ENCODE measurements at places on chromosomes 1 and 21. TPM values are rescaled to one million over a fixed set of nuclear protein-coding genes. Genes with fewer than 3 reads are reported as not detected.

DNA sequence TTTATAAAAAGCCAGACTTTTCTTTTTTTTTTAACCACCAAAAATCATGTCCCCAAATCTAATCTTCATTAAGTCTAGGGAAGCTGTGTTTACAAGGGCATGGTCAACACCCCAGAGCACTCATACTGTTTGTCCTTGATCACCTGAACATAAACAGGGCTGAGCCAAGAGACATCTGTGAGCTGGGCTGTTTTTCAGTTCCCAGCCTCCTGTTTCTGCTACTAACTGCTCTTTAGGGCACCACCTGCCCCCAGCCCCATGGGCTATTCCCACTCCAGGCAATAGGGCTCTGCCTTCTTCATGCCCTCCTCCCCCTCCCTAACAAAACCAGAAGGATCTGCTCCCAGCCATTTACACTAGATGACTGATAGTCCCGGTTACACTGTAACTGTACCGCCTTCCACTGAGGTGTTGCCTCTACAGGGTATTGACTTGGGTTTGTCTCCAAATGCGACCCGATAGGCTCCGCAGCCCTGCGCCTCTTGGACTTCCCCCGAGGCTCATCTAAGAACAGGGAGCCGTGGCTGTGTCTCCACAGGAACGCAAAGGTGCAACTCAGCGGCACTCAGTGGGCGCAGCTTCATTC, 11.7 kb upstream of the SLC26A9 start:
- no peak for DNase-seq

RUNX3 gene
- total RNA-seq: 1.4 TPM

GRCh38 chr1:58927722-58928085, 143.9 kb upstream of the JUN start:
- no peak for DNase-seq

NCAM2 gene
- 29.7 TPM for total RNA-seq

Measured in tibial nerve (tissue), 4 donors.